ENCODE measurements at places on chromosomes 7 and 10.

DNA sequence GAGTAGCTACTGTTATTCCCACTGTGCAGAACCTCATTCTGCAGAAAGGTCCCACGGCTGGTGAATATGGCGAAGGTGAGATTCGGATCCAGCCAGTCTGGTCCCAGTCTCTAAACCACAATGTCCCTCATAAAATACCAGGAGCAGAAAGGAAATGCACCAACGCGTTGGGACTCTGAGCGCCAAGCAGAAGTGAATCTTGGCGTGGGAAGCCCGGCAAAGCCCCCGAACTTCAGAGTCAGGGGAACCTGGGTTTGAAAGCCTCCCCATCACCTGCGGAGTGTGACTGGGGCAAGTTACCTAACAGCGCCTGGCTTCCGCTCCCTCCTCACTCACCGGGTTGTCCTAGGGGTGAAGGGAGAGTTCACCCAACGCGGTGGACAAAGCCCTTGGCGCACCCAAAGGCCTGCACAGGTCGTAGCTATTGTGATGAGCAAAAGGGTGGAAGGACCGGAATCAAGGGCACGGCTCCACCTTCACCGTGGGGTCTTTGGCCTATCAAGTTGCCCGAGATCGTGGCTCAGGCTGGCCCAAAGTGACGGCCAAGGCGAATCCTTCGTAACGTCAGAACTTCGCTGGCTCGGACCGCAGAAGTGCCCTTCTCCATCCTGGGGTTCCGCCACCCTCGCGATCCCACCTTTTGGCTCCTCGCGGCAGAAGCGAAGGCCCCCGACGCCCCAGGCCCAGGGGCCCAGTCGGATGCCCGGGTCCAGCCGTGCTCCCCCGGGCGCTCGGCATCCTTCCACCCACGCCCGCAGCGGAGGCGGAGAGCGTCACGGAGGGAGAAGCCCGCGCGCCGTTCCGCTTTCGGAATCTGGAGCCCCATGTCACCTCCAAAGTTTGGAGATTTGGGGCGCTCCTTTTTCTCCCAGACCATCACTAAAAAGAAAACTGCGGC, 811 bp downstream of the RGS10 start:
- no peak for DNase-seq

- DNase-seq = no peak
Measured at GRCh38 chr10:28840971-28841370, 163.7 kb downstream of the BAMBI start.

DNA sequence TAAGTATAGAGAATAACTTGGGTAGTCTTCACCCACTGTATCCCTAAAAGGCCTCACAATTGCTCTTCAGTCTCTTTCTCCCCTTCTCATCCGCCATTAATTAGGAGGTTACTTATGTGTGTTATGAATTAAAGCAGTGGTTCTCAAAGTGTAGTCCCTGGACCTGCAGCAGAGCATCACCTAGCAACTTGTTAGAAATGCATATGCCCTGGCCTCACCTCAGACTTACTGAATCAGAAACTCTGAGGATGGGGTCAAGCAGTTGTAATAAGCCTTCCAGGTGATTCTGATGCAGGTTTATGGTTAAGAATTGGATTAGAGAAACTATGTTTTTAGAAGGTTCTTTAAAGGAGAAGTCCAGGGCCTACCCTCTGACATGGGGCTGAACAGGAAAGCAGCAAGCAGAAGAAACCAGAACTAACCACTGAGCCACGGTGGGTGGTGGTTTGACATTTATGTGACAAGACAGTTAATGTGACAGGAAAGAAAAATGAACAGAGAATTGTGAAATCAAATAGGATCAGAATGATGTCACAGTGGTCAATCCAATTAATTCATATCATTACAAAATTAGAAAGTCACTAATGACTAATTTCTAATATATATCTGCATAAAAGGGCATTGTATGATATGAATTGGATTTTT, 37.6 kb downstream of the ENTPD1 start:
- no peak for DNase-seq

DNA sequence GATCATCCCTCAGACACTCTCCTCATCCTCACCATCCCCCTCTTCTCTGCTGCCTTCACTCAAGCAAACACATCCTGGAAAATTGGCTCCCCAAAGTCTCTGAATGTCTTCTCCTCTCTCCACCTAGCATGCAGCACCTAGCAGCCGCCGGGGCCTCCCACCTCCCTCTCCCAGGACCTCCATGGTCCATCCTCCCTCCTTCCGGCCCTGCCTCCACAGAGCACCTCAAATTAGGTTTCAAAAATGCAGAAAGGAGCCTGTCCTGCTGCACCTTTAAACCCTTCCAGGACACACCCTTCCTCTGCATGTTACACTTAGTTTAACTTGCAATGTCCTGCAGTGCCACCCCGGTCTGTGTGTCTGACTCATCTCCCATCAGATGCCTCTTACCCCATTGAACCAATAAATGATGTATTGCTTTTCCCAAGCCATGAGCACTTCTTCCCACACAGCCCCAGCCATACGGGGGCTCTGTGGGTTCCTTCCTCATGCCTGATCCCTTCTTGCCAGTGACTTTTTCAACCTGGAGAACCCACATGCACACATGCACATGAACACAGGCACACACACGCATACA, 582.5 kb upstream of the MGMT start:
- no peak for DNase-seq

- DNase-seq = peak; percentile 93
Measured at GRCh38 chr10:116892907-116893685, 43.8 kb downstream of the ENO4 start.

DNA sequence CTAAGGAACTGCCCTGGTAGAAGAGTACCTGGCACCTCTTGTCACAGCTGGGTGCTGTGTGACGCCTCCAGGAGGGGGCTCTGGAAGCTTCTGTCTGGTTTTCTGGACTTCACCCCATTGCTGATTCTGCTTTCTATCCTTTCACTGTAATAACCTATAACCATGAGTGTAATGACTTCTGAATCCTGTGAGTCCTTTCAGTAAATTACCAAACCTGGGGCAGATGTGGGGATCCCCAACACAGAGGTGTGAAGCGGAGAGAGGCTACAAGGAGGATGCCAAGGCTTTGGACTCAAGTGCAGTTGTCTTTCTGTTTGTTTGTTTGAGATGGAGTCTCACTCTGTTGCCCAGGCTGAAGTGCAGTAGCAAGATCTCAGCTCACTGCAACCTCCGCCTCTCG, 143.7 kb downstream of the SFMBT2 start:
- no peak for DNase-seq

DNA sequence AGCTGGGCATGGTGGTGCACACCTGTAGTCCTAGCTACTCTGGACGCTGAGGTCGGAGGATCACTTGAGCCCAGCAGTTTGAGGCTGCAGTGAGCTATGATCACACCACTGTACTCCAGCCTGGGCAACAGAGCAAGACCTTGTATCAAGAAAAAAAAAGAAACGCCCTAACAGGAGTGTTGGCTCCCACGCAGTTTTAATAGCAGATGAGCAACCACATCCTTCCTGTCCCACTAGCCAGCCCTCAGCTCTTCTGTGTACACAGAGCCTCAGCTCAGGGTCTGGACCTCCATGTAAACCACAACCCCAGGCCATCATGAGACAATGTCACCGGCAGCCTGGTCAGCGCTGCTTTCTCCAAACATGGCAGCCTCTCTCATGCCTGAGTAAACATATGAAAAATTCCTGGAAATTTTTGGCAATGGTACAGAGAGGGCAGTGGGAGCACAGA, 108.2 kb downstream of the PIP4K2A start:
- peak; percentile 56 for DNase-seq

DNA sequence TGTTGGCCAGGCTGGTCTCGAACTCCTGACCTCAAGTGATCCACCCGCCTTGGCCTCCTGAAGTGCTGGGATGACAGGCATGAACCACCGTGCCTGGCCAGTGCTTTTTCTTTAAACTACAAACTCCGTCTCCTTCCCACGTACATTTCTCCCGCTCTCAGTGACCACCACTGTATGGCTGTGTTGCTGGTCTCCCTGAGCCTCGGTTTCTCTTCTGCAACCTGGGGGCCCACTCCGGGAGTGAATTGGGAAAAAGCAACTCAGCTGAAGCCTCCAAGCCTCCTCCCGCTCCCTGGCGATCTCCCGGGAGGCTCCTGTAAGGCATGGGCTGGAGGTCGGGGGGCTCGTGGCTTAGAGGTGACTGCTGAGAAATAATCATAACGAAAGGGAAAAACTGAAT, 136.3 kb downstream of the ELFN1 start:
- no peak for DNase-seq

All from A673 (cell line).